ENCODE measurements at places on chromosomes 16 and 17. TPM values are rescaled to one million over a fixed set of nuclear protein-coding genes. Genes with fewer than 3 reads are reported as not detected.

TBC1D3E gene
- total RNA-seq = not detected

ALDH3A1 gene
- 0.46 TPM for total RNA-seq

SECTM1 gene
- total RNA-seq = 0.57 TPM

IGF2BP1 gene
- 513 TPM for total RNA-seq

FNDC8 gene
- not detected for total RNA-seq

SBK1 gene
- 77.4 TPM for total RNA-seq

ST3GAL2 gene
- total RNA-seq = 39.3 TPM

PRRT2 gene
- 12.8 TPM for total RNA-seq

Data from H1 (cell line).